ENCODE measurements at places on chromosomes 3 and 15. TPM values are rescaled to one million over a fixed set of nuclear protein-coding genes. Genes with fewer than 3 reads are reported as not detected.

DNA sequence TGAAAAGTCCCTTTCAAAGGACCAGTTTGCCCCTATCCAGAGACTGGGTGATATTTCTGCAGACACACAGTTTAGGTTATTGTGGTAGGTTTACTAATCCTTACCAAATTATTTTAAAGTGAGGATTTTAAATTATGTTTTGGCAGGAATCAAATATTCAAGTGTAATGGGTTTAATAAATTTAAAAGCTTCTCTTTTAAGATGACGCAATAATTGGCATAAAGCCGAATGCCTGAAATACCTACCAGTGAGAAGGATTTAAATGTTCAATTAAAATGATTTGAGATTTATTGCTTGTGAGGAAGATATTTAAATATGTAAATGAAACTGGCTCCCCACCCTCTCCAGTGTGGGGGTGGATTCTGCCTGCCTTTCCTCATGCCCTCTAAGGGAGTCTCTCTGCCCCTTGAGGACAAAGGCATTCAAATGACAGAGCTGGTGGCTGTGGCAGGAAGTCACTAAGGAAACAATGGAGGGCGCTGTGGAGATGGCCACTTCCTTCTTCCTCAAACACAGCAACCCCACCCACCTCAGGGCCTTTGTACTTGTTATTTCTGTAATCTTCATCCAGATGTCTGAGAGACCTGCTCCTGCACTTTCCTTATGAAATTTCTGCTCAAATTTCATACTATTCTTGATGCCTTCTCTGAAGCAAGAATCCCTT lies 131.7 kb downstream of the TNIK start:
- DNase-seq, result no peak

GRCh38 chr3:95460274-95460673 lies 1354.1 kb upstream of the EPHA6 start:
- peak; percentile 1 for DNase-seq

DNA sequence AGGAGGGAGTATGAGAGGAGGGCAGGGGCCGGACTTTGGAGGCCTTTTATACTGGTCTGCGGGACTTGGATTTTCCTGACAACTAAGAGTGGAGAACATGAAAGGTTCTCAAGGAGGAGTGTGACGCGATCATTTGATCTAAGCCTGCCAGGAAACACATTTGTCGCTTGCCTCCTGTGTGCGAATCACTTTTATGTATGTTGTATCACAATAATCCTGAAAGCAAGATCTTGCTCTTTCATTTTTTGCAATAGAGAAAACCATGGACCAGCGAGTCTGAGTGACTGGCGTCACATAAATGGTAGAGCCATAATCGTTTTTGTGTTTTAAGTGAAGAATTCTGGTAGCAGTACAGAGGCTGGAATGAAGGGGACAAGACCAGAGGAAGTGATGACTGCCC lies 100.7 kb downstream of the ARNT2 start:
- no peak for DNase-seq

DNA sequence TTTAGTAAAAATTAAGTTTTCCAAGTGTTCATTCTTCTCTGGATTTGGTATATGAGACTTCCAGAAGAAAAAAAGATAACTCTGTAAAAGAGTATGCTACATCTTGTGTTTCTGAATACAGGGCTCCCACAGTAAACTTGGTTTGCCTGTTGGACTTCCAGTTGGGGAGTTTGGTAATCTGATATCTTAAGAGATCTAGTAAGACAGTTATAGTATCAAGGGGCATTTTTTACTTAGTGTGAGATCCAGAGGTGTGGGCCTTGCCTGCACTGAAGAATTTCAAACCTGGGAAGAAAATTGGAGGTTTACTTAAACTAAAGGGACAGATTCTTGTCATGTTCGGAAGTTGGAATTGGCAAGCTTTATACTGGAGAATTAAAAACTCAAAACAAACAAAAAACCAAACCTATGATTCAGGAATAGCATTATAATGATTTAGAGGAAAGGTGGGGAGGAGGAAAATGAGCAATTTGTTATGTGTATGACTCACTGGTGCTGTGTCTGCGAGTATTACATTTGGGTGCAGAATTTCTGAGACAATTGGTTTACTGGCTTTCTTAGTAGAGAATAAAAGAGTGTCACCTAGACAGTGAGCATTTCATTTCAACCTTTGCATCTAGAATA lies 58.9 kb upstream of the ULK4 start:
- no peak for DNase-seq

DNA sequence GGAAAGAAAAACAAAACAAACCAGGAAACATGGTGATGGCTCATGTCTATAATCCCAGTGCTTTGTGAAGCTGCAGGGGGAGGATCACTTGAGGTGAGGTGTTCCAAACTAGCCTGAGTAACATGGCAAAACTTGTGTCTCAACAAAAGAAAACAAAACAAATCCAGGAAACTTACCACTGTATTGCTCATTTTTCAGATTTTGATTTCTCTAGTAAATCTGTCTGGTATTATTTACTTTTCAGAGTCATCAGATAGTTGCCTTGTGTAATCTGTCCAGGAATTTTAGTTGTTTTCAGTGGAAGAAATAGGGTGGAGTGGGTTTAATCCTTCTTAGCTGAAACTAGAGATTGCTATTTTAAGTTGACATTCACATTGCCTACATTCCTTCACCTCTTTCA lies 91.8 kb upstream of the ALCAM start:
- no peak for DNase-seq

DNA sequence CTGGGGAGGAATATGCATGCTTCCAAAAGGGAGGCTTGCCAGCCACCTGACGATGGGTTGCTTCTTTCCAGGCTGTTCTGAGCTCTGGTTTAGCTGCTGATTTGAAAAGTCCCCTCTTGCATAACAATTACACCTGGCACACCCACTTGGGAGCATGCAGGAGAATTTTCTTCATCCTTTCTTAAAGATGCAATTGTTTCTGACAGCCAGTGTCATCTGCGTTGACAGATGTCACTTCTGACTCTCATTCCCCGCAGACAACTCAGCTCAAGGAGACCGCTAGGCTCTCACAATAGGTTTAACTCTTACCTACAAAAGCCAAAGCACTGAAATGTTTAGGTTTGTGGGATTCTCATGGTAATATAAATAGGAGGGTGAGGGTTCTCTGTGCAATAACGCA lies 185.6 kb upstream of the SYNPR start:
- DNase-seq, result no peak

DNA sequence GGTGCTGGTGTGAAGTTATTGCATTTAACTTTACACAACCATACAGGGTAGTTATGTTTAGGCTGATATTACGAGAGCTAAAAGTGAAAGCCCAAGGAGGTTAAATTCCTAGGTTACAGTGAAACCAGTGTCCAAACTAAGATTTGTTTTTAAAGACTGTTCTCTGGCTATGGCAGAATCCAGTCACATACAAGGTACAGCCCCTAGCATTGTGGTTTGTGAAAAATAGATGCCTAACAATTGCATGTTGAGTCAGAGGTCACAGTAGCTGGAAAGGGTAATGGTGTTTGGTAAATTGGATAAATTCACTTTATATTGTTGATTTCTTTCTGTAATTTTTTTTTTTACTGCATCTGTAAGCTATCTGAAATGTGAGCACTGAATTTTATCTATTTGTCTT lies 614.6 kb upstream of the TBL1XR1 start:
- DNase-seq, result no peak

GRCh38 chr15:80185152-80185551 lies 32.4 kb downstream of the FAH start:
- DNase-seq, result no peak

- no peak for DNase-seq
These were observed 11.0 kb downstream of the PRKCD start for GRCh38 chr3:53171827-53172505.

DNA sequence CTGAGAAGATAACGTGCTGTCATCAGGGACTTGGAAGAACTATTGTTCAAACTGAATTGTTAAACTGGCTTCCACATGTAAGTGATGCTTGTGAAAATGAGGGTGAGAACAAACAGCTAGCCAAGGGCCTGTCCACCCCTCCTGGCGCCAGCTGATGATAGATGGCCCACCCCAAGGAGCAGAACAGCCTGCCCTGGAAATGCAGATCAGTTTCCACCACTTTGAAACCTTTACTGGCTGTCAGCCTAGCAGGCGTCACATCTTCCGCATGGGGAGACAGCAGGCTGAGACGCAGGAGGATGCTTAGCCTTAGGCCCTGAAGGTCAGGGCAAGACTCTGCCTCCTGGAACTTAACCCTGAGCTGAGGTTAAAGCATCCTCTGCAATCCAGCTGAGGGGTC lies 6.4 kb upstream of the SLC51B start:
- DNase-seq, result no peak

PLA2G4D gene
- total RNA-seq, result not detected

CHST13 gene
- total RNA-seq, result not detected

AMIGO3 gene
- total RNA-seq, result 0.78 TPM

GOLGA8K gene
- total RNA-seq, result 0.62 TPM

CSPG5 gene
- total RNA-seq, result 131 TPM

Measured in occipital lobe (tissue), 3 donors.